ENCODE measurements at places on chromosomes 12 and 14.
A peak's percentile ranks its signal among the peaks of the same experiment; 100 is the strongest.

DNA sequence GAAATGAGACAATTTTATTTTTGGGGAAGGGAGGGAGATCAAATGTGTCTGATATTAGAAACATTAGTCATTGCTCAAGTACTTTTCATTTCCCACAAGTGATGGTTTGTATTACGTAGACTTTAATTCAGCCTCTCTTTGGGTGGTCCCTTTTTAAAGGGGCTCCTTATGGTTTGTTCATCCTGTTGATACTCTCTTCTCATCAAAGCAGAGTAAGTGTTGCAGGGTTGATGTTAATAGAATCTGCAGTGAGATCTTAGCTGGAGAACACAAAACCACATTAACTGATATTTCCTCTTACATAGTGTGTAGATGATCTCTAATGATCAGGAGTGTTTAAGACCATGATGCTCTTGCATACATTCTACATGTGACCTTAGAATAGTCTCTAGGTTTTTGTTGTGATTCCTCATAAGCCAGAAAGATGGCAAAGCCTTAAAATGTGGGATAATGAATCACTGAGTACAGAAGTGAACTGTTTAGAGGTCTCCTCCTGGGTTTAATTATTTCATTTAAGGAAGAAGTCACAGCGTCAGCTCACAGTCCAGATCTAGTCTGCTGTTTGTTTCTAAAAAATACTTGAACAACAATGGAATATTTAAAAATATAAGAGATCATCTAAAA lies 87.4 kb upstream of the PTPRR start:
- no peak for DNase-seq

GRCh38 chr14:102164241-102164641 lies 24.5 kb downstream of the WDR20 start:
- no peak for DNase-seq

DNA sequence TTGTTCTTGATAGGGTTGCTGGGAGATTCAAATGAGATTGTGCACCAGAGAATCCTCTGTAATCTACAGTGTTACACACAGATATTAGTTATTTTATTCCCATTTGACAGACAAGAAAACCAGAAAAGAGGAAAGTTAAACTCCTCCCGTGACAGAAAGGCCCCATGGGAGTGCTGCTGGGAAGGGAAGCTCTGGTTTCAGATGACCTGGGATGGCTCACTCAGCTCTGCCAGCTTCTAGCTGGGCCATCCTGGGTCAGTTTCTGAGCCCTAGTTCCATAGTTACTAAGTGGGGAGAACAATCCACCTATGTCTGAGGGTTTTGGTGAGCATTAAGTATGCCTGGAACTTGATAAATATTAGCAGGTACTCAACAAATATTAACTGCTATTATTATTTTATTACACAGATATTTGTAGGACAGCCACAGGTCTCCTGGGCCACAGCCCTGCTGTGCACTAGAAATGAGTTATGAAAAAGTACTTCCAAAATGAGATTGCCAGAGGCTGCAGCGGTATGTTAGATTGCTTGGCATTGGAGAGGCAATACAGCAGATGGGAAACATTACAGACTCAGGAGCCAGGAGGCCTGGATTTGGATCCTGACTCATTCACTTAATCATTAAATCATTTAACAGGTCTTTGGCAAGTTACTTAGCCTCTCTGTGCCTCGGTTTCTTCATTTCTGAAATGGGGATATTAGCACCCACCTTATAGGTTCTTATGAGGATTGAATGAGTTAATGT lies 47.1 kb upstream of the STON2 start:
- no peak for DNase-seq

GRCh38 chr14:77495334-77495733 lies 3.3 kb downstream of the ISM2 start:
- no peak for DNase-seq

GRCh38 chr12:129949651-129950050 lies 45.8 kb upstream of the TMEM132D start:
- no peak for DNase-seq

DNA sequence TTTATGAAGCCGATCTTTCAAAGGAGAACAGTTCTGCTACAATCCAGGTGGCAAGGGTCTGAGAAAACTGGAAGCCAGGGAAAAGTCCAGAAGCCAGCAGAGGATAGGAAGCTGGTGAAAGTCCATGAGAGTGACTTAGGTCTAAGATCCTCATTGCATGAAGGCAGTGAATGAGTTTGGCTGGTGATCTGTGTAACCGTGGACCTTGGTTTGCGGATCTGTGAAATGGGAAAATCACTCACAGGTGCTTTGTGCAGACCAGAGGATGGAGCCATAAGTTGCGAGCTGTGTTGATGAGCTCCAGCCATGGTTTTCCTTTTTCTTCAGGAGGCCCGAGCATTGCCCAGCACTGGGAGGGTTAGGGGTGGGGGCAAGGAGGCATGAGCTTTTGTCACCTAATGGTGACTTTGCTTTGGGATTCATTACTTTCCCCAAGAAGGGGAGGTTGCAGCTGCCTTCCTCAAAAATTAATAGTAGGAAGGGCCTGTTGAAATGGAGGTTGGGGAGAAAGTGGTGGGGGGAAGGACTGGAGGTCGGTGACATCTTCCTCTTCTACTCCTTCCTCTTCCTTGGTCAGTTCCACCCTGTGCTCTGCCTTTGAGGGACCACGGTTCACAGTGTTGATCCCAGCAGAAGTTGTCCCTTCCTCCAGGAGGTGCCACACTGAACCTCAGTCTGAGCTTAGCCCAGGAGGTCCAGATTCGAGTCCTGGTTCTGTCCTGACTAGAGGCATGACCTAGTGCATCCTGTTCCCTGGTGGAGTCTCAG lies 20.3 kb upstream of the SERPINA6 start:
- no peak for DNase-seq

DNA sequence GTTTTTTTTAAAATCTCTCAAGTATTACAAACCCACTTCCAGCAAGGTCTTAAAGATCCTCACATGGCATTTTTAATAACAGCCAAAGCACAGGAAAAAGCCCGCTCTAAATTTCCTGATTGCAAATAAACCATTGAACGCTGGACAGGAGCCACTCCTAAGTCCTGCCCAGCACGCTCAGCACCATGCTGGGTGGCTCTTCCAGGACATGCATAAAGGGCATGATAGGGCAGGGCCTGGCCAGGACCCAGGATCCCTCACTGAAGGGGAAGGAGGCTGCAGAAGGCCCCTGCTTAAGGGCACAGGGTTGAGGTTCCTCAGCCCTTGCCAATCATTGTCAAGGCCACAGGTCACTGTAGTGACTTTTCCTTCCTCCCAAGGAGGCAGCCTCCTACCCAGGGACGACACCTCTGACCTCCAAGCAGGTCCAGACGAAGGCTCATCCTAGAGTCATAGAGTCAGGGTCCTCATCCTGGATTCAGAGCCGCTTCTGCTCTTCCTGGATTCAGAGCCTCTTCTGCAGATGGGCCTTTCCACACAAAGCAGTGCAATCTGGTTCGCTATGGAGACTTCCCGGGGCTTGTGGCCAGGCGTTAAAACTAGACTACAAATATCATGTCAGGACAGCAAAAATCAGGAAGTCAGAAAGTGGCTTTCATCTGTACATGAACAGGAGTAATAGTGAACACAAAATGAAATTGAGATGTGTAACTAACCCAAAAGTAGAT lies 123.8 kb downstream of the GCH1 start:
- DNase-seq, result peak; percentile 24

- no peak for DNase-seq
Observed at GRCh38 chr14:95302667-95303506, 16.8 kb downstream of the CLMN start.

GRCh38 chr14:101948666-101949216 lies 15.6 kb upstream of the DYNC1H1 start:
- DNase-seq, result no peak

DNA sequence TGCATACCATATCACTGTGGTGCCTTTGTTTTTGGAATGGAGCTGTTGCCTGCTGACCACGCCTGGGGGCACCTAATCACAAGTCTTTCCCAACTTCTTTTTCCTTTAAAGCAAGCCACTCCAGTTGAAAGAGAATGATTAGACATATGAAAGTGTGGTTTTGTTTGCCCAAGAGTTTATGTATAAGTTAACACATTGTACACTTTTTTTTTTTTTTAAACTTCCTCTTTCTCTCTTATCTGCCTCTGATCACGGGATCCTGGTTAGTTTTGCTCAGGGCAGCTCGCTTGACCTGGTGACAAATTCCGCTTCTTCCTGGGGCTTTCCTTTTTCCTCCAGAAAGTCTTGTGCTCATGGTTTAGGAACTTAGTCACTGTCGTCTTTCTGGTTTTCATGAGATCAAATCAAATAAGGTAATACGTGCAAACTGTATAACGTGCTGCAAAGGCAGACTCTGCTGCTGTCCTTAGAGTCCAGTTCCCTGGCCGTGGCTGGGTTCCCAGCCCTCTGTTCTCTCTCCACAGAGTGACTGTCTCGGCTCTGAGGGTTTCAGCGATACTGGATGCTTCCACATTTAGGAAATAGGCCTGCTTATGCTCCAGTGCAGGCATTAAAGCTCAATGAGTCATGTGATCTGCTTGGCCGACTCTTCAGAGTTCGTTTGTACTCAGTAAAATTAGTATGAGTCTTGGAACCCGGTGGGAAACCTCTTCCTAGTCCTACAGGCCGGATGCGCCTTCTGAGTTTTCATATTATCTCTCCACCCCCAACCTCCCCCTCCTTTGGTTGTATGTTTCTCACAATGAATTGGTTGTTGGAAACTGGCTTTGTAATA lies 15.2 kb downstream of the RASSF3 start:
- DNase-seq, result peak; percentile 88

GRCh38 chr12:46158501-46158900 lies 110.3 kb downstream of the SLC38A1 start:
- DNase-seq, result no peak

DNA sequence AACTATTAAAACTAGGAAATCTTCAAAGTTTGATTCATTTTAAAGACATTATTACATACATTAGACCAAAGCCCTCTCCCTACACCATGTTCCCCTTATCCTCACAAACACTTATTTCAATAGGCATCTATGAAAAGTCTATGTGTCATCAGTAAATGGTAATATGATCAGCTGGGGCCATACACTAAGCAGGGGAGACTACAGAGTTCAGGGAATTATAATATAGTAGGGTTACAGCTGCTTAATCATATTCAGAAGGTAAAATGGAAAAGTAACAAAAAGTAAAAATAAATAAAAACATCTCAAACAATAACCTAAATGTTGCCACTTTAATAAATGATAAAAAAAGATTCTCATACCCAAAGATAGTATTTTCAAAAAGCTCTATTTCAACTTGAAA lies 29.1 kb downstream of the PAWR start:
- DNase-seq, result no peak

DNA sequence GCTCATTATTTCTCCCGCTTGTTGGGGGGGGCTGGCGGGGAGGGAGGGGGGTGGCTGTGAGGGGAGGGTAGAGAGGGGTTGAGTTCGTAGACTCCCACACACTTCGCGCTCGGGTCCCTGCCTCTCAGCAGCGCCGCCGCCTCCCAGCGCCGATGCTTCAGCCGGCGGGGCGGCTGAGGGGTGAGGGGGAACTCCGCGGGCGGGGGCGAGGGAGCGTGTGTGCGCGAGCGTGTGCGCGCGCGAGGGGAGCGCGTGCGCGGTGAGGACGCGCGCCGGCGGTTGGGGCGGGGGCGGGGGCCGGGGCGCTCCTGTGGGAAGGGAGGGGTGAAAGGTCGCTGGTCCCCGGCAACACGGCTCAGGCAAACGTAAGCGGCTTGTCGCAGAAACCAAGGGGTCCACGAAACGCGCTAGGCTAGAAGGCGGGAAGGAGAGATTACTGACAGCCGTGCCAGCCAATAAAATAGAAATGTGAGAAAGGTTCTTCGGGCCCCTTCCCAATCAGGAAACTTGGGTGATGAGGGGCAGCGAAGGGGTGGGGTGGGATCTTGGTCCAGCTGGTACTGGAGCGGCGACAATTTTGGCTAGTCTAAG lies 343 bp upstream of the NOVA1 start:
- peak; percentile 96 for DNase-seq

- no peak for DNase-seq
Observed at GRCh38 chr12:68538726-68539614, 71.7 kb upstream of the RAP1B start.
